Muscle of back (tissue), 13 donors: ENCODE measurements at places on chromosomes 5 and 9.

- DNase-seq = no peak
Measured at GRCh38 chr5:27608992-27609391, 570.6 kb upstream of the CDH9 start.

DNA sequence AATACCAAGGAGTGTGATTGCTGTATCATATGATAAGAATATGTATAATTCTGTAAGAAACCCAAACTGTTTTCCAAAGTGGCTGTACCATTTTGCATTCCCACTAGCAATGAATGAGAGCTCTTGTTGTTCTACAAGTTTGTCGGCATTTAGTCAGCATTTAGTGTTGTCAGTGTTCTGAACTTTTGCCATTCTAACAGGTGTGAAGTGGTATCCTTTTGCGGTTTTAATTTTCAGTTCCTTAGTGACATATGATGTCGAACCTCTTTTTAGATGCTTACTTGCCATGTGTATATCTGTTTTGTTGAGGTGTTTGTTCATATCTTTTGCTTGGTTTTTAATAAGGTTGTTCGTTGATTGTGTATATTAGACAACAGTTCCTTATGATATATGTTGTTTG is 296.3 kb upstream of the IZUMO3 start:
- no peak for DNase-seq

DNA sequence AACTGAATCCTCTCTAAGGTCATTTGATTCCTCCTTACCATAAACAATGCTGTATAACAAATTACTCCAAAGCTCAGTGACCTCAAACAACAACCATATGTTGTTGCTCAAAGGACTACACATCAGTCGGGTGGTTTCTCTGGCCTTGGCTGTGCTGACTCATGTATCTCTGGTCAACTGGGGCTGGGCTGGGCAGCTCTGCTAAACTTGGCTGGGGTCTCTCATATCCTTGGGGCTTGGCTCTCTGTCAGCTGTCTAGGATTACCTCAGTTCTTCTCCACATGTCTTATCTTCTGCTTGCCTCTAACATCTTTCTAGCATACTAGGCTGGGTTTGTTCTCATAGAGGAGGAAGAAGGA is 86.4 kb downstream of the GALNT10 start:
- peak; percentile 78 for DNase-seq

- no peak for DNase-seq
Measured at GRCh38 chr5:166262395-166262794, 2029.0 kb upstream of the WWC1 start.

DNA sequence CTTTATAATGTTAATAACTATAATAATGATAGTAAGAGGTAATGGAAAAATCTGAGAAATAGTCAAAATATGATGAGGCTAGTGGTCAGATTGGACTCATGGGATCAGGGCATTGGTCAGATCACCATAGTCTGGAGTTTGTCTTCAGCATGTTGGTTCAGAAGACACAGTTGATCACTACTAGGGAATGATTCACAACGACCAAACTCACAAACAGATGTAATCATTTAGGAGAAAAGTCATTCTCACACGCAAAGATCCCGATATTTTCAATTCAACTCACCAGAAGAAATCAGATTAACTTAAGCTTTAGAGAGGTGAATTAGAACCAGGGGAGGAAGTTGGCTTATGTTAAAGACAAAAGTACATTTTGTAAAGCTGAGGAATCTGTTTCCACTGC is 131.8 kb downstream of the LURAP1L start:
- no peak for DNase-seq

- no peak for DNase-seq
Measured at GRCh38 chr9:133127340-133127981, 6.4 kb upstream of the RALGDS start.

DNA sequence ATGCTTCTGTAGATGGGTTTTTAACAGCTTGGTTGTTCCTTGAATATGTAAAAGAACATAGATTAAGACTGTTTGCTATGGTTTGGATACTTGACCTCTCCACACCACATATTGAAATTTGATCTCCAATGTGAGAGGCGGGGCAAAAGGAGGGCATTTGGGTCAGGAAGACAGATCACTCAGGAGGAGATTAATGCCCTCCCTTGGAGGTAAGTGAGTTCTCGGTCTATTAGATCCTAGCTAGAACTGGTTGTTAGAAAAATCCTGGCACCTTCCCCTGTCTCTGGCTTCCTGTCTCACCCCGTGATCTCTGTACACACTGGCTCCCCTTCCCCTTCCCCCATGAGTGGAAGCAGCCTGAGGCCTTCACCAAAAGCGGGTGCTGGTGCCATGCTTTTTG is 281.1 kb upstream of the ANKRD55 start:
- no peak for DNase-seq

GRCh38 chr9:116238776-116239340 is 85.3 kb downstream of the PAPPA start:
- no peak for DNase-seq

DNA sequence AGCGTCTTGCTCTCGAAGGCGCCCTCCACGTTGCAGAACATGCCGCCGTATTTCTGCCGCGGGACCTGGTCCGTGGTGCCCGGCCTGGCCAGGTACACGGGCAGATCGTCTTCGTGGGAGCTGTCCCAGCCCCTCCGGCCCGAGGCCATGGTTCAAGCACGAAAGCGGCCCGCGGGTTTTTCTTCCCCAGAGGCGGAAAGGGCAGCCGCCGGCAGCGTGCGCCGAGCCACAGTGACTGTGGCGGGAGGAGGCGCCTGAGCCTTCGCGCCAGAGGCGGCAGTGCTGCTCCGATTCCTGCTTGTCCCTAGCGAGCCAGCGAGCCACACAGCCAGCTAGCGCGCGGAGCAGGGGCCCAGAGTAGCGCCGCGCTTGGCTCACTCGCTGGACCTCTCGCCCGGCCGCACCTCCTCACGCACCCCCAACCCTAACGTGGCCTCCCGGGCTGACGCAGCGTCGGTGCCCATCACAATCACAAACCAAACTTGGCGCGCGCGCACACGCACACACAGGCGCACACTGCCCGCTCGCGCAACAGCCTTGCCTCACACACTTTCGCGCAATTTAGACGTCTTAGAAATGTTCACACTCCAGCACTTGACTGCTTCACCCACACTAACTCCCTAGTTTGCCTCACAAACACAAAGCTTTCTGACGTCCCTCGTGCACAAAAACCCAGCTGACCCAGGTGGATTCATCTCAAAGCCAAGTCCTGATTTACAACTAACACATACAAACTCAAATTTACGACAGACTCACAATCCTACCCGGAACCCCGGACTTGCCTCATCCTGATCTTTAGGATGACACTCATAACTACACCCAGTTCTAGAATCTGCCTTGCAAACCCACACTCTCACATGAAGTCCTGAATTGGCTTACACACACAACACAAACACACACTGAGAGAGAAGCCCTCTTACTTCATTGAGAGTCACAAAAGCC is at the start of gene DPYSL3:
TSS of gene DPYSL3 (minus strand) at position 359 of the 942 bp plus-strand sequence. CDS start at position 149, 210 bp downstream.
- DNase-seq = peak; percentile 71

GRCh38 chr9:86842573-86842972 is 104.7 kb downstream of the GAS1 start:
- DNase-seq = no peak

GRCh38 chr9:29150606-29151005 is 1577.3 kb upstream of the C9orf72 start:
- DNase-seq = no peak

DNA sequence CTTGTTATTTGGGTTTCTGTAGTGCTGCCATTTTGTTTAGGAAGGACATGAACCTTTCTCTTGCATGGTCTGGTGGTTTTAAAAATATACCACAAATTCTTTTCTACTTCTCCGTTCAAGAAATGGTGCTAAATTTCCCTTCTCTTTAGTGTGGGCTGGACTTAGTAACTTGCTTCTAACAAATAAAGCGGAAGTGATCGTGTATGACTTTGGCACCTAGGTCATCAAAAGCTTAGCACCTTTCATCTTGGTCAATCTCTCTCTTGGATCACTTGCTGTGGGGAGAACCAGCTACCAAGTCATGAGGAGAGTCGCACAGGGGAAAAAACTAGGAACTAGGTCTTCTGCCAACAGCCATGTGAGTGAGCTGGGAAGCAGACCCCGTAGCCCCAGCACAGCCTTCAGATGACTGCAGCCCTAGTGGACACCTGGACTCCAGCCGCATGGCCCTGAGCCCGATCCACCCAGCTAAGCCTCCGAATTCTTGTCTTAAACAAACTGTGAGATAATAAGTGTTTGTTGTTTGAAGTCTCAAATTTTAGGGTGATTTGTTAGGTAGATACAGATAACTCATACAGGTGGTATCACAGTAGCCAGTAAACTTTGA is 87.7 kb upstream of the CKMT2 start:
- DNase-seq = peak; percentile 33

GRCh38 chr5:172870291-172870714 is 36.3 kb downstream of the ERGIC1 start:
- peak; percentile 86 for DNase-seq

DNA sequence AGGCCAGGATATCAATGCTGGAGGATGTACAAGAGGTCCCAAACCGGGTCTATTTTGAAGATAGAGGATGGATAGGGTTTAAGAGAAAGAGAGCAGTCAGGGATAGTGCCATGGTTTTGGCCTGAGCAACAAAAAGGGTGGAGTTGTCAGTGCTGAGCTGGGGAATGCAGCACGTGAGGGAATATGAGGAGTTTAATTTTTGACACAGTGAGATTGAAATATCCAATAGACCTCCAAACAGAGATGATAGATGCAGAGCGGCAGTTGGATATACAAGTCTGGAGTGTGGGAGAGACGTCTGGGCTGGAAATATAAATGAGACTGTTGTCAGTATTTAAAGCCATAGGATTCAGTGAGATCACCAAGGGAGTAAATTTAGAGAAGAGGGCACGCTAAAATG is 136.7 kb upstream of the EFNA5 start:
- DNase-seq = no peak

DNA sequence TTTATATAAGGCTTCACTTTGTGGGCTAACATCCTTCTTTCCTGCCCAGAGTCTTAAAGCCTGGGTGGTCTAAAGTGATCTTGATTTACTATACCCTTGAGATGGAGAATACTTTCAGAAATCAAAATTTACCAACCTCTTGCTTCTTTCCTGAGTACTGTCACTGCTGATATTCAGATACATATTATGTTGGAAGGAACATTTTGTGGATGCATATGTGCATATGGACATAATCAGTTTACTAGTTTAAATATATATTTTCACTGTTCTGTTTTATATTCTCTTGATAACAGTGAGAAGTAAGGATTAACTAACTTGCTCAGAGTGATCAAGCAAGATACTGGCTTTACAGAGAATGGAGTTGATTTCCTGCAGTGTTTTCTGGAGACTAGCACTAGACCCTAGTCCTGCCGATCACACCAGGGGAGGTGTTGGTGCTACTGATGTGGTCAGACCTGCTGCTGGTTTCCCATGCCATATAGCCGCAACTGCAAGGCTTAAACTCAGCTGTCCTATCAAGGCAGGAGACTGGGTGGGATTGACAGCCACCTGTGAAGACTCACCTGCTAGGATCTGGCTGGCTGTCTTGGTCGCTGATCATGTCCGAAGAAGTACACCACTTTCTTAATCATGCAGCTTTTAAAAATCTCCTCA is 57.6 kb downstream of the SLF1 start:
- DNase-seq = no peak

GRCh38 chr9:133023117-133023890 is 7.5 kb upstream of the GTF3C5 start:
- DNase-seq = peak; percentile 8

DNA sequence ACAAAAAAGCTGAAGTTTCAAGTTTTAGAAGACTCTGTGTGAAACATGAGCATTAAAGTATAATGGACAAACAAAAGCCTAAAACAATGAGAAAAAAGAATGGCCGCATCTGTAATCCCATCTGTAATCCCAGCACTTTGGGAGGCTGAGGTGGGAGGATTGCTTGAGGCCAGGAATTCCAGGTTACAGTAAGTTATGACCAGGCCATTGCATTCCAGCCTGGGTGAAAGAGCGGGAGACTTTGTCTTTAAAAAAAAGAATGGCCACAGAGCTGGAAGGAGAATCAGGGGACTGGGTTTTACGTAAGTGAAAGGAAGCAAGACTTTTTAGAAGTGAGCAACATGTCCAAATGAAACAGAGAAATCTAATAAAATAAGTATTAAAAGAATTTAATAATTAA is 2.6 kb upstream of the ATG10 start:
- DNase-seq = no peak
